GM19239 (cell line): ENCODE measurements at places on chromosomes 2 and 18.

DNA sequence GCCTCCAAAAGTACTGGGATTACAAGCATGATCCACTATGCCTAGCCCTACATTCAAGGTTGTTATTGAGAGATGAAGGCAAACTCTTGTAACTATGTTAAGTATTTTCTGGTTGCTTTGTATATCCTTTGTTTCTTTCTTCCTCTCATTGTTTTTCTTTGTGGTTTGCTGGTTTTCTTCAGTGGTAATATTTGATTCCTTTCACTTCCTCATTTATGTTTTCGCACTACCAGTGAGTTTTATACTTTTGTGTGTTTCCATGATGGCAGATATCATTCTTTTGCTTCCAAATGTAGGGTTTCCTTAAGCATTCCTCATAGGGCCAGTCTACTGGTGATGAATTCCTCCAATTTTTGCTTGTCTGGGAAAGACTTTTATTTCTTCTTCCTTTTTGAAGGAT is 90.2 kb downstream of the NCK2 start:
- no peak for DNase-seq

DNA sequence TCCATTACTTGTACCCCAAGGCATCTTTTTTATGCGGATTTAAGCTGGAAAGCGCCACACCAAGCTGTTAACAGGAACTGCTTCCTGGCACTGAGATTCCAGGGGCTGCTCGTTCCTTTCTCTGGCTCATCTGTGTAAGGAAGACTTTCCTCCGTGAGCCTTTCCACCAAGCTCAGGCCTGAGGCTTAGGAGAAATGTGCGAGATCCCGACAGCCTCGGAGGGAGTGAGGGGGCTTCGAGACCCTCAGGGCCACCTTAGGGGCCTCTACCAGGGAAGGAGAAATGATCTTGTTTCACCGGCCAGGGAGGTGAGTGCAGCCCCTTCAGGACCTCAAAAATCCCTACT is 17.1 kb downstream of the B3GNT7 start:
- DNase-seq: no peak

DNA sequence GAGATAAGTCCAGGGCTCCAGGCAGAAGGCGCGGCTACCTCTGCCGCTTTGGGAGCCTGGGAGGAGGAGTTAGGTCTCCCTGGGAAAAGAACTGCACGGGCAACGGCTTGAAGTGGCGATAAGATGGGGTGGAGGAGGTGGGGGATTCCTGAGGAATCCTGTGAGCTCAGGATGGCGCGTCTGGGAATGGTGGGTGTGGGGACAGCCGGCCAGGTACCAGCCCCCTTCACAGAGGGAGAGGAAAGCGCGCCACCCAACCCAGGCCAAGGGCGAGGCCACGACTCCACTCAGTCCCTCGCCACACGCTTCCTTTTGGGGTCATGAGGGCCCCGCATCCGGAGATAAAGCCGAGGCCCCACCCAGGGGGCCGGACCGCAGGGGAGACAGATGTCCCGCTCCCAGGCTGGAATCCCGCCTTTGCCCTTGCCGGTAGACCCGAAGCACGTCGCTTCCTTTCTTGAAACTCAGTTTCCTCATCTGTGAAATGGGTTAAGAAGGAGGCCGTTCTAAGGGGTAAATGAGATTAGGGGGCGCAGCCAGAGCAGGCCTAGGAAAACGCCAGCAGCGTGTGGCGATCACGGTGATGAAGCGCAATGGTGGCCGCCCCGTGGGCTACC is 1.7 kb upstream of the CTDSP1 start:
- no peak for DNase-seq

DNA sequence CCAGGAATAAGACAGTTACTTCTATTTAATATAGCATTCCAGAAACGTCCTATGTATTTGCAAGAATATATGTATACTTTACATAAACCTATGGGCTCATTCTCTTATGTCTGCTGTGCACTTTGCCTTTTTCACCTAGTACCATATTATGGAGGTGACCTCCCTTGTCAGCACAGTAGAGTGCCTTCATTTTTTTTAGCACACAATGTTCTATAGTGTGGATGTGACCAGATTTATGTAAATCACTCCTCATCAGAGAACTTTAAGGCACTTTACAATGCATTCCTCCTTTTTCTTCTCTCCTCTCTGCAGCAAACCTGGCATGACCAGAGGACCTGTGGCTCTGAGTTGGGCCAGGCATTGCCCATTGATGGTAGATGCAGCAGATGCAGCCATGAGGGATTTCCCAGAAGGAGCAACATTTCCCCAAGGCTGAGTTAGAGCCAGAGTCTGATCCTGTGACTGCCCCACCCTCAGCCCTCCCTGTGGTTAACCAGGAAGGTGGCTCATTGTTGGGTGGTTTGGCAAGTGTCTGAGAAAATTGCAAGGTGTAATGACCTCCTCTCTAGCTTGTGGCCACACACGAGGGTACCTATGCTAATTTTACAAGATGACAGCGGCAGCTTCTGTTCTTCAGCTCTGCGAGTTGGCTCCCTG is 76.5 kb upstream of the DLX2 start:
- DNase-seq: no peak

- no peak for DNase-seq
Observed at GRCh38 chr2:10006236-10007161, 36.9 kb upstream of the KLF11 start.

DNA sequence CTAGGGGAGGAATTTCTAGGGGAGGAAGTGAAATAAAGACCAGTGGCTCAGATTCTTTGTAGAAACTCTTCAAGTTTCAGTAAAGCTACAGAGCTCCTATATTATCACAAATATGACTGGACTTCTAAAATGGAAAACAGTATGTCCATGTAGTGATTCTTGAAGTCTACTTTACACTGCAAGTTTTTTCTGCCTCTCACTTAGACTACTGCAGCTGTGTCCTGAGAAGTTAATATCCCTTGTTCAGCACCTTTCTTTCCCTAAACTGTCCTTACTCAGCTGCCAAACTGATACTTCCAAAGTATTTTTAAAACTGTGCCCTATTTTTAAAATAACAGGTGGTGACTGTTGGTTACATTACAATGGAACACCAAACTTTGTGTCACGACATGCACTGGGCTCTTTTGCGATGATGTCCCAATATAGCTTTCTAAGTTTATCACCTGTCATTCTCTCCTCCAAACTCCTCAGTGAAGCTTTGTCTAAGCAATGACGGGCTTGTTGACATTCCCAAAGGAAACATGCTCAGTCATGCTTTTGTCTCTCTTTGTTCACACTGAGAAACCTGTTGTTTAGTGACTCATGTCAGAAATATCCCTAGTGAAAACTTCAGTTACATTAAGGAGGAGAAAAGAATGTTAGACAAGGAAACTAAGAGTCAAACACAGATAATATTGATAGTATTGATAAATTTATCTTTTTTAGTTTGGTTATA is 341.1 kb downstream of the ARL6IP6 start:
- no peak for DNase-seq

DNA sequence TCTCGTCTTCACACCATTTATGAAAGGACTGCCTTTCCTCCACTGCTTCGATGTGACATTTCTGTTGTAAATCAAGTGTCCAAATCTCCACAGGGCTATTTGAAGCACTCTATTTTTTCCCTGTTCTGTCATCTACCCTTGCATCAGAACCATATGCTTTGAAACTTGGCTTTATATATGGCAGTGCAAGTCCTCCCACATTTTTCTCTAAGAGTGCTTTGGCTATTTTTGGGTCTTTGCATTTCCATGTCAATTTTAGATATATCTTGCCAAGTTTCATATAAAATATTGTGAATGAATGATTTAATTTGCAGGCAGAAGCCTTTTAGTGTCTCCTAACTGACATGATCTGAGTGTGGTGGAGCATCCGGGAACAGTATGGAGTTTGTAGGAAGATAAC is 37.8 kb upstream of the CBLN2 start:
- DNase-seq: no peak

DNA sequence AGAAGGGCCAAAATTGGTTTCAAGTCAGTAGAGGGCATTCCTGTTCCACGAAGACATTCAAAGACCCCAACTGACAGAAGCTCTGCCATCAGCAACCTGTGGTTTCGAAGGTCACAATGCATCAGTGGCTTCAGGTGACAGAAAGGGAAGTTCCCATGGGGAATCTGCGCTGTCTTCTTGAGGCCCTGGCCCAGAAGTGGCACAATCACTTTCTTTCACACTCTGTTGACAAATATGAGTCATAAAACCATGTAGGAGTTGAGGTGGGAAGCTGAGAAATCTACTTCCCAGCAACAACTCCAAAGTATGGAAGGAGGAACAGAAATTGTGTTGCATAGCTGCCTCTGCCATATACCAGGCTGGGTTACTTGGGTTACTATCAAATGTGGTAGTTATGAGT is 621.1 kb upstream of the FANCL start:
- DNase-seq: no peak

DNA sequence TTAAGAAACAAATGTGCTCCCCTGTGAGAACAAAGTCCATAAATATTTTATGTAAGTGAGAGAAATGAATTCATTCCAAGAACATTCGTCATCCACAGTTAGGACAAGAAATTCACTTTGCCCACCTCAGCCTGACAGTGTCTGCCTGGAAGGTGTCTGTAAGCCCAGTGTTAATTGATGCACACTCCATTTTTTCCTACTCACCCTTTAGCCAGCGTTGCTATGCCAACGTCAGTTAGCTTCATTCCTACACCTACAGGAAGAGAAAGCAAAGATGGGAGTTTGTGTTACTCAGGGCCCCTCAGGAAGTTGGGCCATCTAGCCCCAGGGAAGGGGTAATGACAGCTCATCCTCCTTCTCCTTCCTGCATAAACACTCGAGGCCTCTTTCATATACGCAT is 131.0 kb downstream of the ALPK2 start:
- DNase-seq: no peak

DNA sequence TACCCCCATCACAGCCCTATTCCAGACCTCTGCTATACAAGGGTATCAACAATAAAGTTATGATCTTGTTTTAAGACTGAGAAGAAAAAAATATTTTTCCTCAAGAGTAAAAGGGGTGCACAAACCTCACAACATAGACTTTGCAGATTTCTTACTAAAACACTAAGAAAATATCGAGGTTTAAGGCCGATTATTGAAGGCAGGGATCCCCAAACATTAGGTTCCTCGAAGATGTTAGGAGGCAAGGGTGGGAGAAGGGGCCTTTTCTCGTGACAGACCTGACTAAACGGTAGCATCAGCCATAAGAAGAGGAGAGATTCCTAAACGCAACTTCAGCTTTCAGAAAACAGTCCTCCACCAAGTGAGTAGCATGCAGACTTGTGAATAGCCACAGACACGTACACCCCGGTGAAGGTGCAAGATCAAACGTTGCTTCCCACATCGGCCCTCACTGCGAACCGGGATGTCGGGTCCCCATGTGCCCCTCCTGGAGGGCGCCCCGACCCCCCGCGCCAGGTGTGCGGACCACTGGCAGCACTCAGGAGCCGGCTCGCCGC is 678 bp downstream of the PIAS2 start:
- peak; percentile 40 for DNase-seq

DNA sequence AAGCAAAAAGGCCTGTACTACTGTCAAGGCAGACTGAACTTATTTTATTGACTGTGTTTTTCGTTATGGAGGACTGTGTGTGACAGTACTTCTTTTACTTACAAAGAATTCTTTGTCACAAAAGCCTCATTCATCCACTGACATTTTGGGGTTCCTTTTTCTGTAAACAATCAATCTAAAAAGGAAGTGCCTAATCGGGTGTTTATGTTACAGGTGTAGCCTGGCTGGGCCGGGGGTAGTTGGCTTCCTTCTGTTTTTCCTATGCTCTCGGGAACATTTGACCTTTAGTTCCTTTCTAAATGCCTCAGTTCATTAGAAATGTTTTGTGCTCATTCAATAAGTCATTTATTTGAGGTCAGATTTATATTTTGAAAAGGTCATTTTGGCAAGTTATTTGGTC is 8.3 kb downstream of the ZCCHC2 start:
- no peak for DNase-seq

- DNase-seq: no peak
Observed at GRCh38 chr2:23843051-23843976, 83.6 kb downstream of the ATAD2B start.
